ENCODE measurements at places on chromosomes 3 and 15.

GRCh38 chr3:111917300-111917699 lies 58.2 kb downstream of the PHLDB2 start:
- no peak for DNase-seq

GRCh38 chr15:84736375-84736774 lies 12.0 kb upstream of the ZNF592 start:
- no peak for DNase-seq

GRCh38 chr15:67857220-67857619 lies 17.4 kb upstream of the RNU6-1 start:
- no peak for DNase-seq

GRCh38 chr15:90352107-90352893 lies at the start of gene ZNF774:
TSS of gene ZNF774 (plus strand) at chr15:90352284. CDS start at chr15:90354661, 2,377 bp downstream.
- DNase-seq: peak; percentile 87

GRCh38 chr3:4515916-4516579 lies 22.9 kb downstream of the ITPR1 start:
- DNase-seq: no peak

DNA sequence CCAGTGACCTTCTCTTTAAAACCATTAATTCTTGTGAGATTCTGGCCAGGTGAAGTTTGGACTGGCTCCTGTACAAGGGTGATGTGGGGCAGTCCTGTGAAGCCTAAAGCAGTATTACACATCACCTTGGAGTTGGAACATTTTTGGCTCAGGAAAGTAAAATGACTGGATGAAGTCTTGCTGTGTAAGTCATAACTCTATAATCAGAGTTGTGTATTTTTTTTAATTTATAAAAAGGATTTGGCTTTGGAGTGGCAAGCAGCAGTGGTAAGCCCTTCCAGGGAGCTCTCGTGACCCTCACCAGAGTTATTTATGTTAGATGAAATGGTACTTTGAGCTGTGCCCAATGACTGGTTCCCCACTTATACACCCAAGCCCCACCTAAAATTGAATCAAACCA lies 331.2 kb upstream of the DCBLD2 start:
- DNase-seq: no peak

DNA sequence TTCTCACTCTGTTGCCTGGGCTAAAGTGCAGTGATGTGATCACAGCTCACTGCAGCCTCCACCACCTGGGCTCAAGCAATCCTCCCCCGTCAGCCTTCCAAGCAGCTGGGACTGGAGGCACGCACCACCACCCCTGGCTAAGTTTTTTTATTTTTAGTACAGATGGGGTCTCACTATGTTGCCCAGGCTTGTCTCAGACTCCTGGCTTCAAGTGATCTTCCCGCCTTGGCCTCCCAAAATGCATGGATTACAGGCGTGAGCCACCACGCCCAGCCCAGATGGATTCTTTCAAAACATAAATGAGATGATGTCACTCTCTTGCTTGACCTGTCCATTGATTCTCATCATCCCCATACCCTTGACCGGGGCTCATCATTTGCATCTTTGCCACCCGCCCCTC lies 72.6 kb upstream of the SLC6A6 start:
- DNase-seq: no peak

DNA sequence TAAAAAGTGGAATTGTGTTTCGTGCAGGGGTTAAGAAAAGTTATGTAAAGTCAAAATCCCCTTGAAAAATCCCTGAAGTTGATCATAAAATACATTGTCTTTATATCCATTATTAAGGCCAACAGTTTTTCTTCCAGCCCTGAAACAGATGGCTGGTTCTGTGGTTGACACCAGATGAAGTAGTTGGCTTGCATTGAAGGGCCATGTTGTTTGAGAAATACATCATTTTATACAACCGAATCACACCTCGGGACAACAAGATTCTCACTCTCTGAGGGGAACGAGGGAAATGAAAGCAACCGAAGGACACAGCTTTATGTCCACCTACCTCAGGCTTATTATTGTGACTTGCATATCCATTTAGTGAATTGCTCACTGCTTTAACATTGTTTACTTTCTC lies 126.0 kb upstream of the MITF start:
- DNase-seq: no peak

DNA sequence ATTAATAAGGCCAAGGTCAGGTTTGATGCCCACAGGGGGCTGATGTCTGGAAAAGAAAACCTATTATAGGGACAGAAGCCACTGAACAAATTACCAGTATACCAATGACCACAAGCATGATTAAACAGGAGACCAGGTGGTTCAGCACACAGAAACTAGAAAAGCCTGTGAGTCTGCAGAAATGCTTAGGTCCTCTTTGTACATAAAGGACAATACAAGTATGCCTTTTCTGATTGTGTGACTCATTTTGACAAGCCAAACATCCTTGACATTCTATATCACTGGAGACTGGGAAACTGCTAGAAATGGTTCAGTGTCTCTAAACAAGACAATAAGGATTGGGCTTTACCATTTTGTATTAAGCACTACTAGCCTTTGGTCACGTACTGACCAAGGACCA lies 113.2 kb upstream of the MYO5C start:
- no peak for DNase-seq

DNA sequence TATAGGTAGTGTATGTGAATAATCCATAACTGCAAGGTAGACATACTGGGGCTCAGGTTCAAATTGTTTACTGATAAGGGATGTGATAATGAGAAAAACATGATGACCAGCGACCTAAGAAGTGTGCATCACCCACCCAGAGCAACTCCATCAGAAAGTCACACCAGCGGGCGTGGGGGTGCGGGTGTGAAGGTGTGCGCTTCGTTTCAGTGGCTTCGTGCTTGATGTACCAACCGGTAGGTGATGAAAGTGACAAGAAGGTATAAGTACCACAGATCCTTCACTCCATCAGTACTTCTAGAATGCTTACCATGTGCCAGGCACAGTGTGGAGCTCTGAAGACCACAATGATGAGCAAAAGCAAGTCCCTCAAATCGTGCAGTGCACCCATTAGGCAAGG lies 11.2 kb downstream of the ANP32A start:
- DNase-seq: no peak

- DNase-seq: no peak
These were observed 26.2 kb downstream of the UBE2Q2 start for GRCh38 chr15:75869446-75869845.

GRCh38 chr3:133746712-133747066 lies 496 bp downstream of the TF start:
- DNase-seq: no peak

DNA sequence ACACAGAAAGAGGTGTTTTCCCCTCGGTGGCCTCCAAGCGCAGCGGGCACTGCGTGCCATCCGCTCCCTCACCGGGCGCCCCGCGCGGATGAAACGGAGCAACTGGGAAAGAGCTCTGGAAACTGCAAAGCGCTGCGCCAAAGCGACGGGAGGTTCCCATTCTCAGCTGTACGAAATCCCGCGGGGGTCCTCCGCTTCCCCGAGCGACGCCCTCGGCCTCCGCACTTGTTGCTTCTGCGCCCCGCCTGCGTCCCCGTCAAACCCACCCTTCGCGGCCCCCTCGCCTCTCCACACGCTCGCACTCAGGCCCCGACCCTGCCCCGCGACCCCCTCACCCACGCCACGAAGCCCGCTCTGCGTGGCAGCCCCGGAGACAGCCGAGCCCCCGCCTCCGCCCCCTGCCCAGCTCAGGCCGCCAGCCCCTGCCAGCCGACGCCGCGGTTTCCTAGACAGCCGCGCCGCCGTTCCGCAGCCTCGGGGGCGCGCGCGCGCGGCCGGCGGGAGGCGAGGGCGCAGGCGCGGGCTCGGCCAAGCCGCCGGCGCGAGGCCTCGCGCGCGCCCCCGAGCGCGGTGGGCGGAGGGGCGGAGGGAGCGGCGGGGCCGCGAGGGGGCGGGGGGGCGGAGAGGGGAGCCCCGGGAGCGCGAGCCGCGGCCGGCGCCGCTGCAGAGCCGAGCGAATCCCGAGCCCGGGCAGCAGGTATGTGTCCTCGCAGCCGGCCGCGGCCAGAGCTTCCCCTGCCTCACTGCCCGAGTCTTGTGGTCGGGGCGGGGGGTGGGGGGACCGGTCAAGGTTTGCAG lies at the start of gene TMEM266:
TMEM266 (plus strand) TSS at position 666 of the 798 bp plus-strand sequence. CDS start 74,279 bp downstream, outside the sequence.
- DNase-seq: peak; percentile 76

GRCh38 chr3:106345353-106346027 lies 476.7 kb upstream of the CBLB start:
- DNase-seq: no peak

DNA sequence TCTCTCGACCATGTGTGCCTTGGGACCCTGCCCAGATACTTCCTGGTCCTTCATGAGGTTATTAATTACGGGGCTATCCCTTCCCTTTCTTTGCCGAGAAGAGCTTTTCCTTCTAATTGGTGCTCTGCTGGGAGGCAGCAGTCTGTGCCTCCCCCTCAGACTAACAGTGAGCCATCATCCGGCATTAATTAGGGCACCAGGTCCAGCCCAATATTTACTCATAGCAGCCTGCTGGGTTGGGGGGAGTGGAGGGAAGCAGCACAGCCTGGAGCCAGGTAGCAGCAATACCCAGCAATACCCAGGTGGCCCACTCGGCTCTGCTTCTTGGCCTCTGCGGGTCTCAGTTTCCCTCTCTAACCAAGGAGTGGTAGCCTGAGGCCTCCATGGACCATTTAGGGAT lies 20.1 kb downstream of the CACNA2D2 start:
- no peak for DNase-seq

DNA sequence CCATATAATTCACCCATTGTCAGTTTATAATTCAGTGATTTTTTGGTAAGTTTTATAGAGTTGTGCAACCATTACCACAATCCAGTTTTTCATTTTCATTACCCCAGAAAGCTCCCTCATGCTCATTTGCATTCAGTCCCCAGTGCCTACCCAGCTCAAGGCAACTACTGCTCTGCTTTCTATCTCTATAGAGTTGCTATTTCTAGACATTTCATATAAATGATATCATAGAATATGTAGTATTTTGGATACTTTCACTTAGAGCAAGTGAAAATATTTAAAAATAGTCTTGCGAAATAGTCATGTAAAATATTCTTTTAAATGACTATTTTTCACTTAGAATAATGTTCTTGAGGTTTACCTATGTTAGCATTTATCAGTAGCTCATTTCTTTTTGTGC lies 42.1 kb downstream of the ZNF654 start:
- DNase-seq: no peak

DNA sequence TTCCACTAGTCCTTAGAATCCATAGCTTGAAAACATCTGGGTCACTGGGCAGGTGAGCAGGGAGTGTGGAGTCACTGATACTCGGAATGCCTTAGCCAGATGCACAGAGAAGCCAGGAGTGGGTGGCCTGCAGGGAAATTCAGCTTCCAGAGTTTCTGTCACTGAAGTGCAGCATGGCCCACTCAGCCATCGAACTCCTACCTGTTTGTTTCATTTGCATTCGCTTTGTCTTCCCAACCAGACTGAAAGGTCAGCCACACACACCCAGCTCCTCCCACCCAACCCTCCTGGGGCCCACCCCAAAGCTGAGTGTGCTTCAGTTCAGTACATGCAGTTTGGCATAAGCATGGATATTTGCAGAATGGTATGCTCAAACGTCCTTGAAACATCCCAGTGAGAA lies 124.5 kb upstream of the ATP10A start:
- no peak for DNase-seq

DNA sequence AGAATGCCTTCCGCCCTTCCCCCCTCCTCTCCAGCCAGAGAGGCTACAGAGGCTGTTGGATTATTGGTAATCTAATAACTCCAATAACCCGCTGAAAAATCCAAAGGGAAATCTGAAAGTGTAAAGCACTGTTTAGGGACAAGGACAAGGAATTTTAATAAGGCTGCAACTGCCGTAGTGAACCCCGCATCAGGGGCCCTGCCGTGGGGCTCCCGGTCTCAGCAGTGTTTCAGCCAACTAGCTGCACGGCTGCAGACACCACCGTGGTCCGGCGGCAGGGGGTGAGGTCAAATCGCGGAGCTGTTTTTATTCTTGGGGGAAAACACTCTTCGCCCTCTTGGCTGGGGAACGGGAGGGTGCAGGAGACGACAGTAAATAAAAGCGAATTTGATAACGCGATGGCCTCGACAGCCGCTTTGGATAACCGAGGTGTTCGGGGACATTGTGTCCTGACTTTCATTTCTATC lies 6.1 kb downstream of the BCL6 start:
- DNase-seq: peak; percentile 50

GRCh38 chr3:69842789-69843188 lies 103.5 kb downstream of the MITF start:
- DNase-seq: no peak

GRCh38 chr15:48619446-48619845 lies 26.1 kb downstream of the FBN1 start:
- no peak for DNase-seq

- DNase-seq: no peak
These were observed 30.1 kb upstream of the CFAP20DC start for GRCh38 chr3:59079962-59080361.

DNA sequence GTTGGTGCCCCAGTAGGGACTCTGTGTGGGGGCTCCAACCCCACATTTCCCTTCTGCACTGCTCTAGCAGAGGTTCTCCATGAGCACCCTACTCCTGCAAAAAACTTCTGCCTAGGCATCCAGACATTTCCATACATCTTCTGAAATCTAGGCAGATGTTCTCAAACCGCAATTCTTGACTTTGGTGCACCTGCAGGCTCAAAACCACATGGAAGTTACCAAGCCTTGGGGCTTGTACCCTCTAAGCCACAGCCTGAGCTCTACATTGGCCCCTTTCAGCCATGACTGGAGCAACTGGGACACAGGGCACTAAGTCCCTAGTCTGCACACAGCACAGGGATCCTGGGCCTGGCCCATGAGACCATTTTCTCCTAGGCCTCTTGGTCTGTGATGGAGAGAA lies 66.5 kb upstream of the VGLL3 start:
- DNase-seq: no peak

DNA sequence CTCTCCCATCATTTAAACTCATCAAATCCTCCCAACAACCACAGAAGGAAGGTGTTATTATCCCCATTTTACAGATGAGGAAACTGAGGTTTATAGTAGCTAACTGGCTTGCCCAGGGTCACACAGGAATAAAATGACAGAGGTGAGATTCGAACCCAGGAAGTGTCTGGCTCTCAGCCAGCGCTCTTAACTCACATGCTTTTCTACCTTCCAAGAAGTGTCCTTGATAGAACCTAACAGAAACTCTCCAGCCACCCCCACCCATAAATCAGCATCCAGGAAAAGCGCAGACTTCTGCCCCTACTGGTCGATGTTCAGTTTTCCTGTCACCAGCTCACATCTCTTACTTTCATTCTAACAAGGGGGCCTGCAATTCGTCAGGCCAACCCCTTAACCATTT lies 51.7 kb downstream of the SPATA12 start:
- DNase-seq: no peak

DNA sequence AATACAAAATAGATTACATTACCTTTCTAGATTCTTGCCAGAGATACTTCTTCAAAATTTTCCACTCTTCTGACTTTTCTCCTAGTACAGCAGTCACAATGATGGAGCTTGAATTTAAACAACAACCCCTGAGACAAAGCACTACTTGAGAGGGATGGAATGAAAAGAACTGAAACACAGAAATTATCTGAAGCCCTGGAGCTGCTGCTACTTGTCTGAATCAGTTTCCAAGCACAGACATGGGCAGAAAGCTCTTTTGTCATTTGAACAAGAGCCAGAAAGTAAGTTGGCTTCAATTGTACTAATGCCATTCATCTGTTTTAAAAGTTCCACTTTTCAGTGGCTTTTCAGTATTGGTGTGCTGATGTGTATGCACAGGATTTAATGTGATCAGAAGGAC lies 718.5 kb upstream of the ARPP21 start:
- no peak for DNase-seq

All from endothelial cell (in vitro differentiated cells).